ENCODE measurements at places on chromosomes 1 and 21. TPM values are rescaled to one million over a fixed set of nuclear protein-coding genes. Genes with fewer than 3 reads are reported as not detected.

DNA sequence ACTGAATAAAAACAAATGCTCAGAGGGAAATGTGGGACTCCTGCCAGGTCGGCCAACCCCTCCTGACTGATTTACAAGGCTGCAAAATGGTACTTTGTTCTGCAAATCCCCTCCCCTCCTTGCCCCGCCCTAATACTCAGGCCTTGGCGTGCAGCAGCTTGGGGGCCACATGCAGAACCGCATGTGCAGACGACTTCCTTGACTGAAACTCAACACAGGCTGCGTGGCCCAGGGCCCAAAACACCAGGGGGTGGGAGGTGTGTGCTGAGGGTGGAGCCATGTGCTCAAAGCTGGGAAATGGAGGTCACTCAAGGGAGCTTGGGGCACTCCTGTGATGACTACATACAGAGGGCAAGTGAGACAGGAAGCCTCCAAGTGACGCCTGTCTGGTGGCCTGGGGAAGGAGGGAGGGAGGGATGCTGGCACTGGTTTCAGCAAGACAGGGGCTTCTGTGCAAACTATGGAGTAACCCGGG is 87.2 kb downstream of the MRPL37 start:
- DNase-seq, result no peak

BARHL2 gene
- polyA plus RNA-seq, result not detected

KLHDC7A gene
- not detected for polyA plus RNA-seq

DNA sequence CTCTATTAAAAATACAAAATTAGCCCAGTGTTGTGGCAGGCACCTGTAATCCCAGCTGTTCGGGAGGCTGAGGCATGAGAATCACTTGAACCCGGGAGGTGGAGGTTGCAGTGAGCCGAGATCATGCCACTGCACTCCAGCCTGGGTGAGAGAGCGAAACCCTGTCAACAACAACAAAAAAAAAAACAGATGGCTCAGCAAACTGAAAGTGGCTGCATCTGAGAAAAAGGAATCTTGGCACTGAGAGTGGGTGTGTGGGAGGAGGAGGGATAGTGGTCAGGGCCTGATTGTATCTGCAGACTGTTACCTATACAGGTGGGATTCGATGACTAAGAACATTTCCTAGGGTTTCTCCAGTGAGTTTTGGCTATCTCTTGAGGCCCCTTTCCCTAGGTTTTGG is 122.2 kb upstream of the BARHL2 start:
- no peak for DNase-seq

DNA sequence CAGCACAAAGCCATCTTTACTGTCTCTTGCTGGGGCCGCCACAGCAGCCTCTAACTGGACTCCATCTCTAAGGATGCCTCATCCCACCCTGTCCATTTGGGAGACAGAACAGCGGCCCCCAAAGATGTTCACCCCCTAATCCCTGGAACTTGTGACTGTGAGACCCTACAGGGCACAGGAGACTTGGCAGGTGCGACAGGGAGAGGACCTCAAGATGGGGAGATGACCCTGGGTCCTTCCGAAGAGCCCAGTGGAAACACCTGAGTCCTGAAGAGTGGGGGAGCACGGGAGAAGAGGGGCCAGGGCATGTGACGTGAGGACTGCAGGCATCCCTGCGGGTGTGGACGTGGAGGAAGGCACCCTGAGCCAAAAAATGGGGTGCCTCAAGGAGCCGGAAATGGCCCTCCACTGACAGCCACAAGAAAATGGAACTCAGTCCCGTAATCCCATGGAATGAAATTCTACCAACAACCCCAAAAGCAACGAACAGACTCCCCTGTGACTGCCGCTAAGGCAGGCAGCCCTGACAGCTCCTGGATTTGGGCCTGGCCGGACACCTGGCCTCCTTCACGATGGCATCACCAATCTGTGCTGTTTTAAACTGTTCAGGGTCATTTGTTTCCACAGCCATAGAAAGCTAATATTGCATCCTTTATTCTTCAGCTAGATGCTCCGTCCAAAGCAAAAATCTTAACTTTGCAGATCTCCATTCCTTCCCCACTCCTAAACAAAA is 34.0 kb downstream of the C2CD2 start:
- no peak for DNase-seq

DNA sequence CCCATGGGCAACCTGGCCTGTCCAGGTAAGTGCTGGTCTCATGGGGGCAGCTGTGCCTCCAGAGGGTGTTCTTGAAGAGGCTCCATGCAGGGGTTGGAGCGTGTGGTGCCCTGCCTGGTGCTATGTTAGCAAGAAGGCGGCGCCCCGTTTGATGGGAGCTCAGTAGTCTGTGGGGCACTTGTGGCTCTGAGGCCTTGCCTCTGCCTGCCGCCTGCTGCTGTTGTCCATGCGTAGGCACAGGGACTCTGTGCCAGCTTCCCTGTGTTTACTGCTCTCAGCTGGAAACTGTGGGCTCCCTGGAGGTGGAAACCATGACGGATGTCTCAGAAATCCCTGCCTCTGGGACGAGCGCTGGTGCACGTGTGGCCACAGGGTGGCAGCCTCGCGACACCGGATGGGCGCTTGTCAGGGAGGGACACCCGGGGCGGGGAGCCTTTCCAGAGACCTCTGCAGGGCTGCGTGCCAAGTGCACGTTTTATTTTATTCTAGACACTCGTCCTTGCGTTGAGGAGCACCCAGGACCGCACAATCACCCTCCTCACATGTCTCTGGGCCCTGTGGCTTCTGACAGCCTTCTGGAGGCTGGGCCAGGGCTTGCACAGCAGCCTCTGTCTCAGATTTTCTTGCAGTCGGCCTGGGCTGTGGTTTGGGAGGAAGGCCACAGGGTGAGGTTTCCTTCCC is 27.1 kb downstream of the SNAP47 start:
- DNase-seq, result peak; percentile 68
